ENCODE measurements at places on chromosomes 6 and 20.

DNA sequence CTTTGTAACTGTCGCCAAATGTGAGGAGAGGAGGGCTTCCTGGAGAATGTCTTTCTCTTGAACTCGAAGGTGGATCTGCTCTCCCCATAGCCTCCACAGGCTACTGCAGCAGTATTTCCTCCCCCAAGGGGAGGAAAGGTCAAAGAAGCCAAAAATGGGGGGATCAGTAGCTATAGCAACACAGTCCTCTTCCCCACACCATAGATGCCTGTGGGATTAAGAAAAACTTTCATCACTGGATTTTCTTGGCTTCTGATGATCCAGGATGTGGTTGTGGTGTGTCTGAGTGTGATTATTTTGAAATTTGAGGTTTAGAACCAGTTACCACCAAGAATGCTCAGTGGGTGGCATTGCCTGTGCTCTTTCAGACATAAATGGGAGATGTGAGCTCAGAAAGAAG, 140.1 kb upstream of the SPACA1 start:
- no peak for DNase-seq

DNA sequence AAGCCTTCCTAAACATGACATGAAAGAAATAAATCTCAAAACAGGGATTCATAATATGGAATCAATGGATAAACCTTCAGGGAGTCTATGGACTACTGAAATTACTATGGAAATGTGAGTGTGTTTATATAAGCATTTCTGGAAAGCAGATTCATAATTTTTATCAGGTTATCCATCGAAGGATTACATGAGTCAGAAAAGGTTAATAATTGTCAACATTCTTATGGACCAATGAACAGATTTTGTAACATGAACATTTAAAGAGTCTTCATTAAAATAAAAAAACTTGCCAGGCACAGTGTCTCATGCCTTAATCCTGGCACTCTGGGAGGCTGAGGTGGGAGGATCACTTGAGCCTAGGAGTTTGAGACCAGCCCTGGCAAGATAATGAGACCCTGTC, 84.8 kb downstream of the AHI1 start:
- no peak for DNase-seq

GRCh38 chr6:24504649-24505586, 10.1 kb downstream of the ALDH5A1 start:
- DNase-seq, result no peak

- no peak for DNase-seq
These were observed 211.8 kb upstream of the CITED2 start for GRCh38 chr6:139586273-139586672.

DNA sequence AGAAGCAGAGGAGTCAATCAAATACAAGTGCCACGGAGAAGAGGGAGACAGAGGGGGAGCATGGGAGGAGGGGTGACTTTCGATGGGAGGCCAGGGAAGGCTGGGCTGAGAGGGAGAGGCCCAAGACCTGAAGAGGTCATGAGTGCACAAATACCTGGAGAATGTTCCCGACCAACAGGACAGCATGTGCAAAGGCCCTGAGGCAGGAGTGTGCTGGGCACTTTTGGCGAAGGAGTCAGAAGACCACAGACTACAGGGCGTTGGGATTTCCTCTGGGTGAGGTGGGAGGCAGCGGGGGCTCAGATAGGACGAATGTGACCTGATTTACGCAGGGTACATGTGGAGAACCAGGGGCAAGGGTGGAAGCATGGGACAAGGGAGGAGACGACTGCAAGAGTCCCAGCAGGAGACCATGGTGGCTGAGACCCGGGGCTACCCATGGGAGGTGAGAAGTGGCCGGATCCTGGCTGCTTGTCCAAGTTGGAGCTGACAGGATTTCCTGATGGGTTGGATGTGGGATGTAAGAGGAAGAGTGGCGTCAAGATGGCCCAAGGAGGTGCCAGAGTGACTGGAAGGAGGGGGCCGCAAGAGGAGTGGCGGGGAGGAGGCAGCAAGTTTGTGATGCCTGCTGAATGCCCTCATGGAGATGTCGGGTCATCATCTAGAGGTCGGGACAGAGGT, 23.4 kb downstream of the PREX1 start:
- no peak for DNase-seq

DNA sequence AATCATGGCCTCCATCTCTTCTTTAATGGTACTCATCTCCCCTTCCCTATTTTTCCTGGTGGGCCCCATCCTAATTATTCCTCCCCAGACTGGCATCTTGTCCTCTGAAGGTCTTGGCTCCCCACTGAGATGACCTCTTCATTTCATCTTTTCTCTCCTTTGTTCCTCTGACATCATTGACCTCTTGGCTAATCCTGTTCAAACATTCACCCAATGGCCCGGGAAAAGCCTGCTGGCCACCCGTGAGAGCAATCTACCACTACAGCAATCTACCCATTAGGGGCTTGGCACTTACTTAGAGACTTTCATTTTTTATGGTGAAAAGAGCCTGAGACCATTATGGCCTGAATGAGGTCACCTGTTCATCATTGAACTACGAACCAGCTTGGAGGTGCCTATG, 130.8 kb downstream of the DNAH8 start:
- DNase-seq, result no peak

GRCh38 chr20:41669708-41670263, 51.6 kb upstream of the CHD6 start:
- no peak for DNase-seq

GRCh38 chr6:84766118-84766798, 1.9 kb upstream of the TBX18 start:
- DNase-seq, result no peak

DNA sequence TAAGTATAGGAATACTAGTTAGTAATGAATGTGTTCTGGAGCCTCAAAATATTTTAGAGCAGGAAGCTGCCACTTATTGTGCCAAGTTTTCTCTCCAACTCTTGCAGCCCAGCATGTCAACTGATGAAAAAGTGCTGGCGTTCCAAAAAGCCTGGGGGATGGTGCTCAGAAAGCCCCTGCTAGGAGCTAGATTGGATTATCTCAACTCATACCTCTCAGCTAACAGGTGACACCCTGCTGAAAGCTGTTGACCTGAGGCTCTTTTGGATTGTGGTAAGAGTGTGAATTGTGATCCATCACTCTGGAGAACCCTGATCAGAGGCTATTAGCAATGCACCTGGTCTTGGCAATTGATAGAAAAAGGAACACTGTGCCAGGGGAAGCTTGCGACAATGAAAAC, 580.4 kb downstream of the EYS start:
- DNase-seq, result no peak

- DNase-seq, result no peak
These were observed 47.7 kb downstream of the ATXN1 start for GRCh38 chr6:16713597-16713996.

GRCh38 chr20:52031563-52032303, 159.8 kb downstream of the ZFP64 start:
- DNase-seq, result no peak

GRCh38 chr6:87667032-87667431, 35.0 kb downstream of the AKIRIN2 start:
- DNase-seq, result no peak

DNA sequence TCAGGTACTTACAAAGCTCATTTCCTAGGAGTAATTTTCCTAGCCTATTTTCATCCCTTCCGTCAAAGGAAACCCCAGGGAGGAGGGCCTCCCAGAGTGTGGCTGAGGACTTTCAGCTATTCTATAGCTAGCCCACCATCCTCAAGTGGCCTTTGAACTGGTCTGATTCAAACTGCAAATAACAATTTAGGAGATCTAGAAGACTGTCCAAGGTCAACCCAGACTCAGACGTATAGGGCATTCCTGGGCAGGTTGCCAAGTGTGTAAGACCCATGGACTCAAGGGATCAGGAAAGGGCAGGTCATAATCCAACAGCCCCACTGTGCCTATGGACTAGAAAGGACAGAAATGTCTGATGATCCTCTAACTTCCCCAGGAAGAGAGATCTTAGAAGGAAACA, 2.1 kb upstream of the RRAGD start:
- DNase-seq, result no peak

DNA sequence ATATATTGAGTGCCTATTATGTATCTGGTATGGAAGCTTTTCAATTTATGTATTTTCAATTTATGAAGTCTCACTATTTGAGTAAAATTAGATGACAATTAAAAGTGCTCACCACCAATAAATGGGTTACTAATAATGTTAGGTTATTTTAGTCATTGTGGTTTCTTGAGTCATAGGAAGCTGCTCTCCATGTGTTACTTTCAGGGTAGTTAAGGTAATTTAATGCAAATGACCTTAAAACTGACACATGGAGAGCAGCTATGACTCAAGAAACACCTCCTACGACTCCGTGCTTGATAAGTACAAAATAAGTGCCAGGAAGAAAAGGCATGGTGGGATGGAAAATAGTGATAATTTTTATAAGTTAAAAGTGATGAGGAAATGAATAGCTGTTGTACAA, 16.5 kb upstream of the TINAG start:
- DNase-seq, result no peak

- no peak for DNase-seq
These were observed 134.5 kb upstream of the HMGN3 start for GRCh38 chr6:79369026-79369425.

DNA sequence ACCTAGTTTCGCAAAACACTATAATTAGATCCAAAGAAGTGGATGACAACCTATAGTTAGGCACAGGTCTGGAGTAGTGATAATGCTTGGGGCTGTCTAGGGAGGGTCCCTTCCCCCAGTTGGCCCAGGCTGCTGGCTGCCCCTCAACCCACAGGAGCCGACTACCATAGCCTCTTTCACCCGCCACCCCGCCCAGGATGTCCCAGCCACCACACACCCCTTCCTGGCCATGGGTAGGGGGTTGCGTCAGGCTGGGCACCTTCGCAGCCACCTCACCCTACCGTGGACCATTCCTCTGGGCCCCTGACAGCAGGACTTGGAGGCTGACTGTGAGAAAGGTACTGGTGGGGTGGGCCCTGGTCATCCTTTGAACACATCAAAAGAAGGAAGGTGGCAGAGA, 8.5 kb downstream of the TFEB start:
- DNase-seq, result no peak

DNA sequence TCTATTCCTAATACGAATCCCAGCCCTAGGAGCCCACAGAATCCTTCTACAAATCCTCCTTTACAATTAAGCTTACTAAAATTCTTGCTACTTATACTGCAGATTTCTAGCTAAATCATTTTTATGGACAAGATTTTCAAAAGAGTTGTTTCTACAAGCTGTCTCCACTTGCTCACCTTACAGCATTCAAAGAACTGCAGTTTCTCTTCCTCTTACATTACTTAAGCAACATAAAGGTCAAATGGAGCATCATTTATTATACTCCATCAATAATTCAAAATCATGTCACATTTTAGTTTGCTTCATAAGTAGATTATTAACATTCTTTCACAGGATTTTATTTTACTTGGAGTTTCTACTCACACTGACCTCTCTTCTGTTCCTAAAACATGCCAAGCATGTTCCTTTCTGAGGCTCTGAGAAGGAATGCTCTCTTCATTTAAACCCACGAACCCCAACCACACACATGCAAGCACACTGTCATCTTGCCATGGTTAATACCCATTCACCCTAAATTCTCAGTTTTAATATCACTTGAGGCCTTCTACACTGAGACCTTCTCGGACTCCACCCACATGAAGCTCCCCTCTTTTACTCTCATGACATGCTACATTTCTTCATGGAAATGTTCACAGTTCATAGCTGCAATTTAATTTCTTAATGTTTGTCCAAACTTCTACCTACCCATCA, 388.2 kb downstream of the TBC1D32 start:
- no peak for DNase-seq

DNA sequence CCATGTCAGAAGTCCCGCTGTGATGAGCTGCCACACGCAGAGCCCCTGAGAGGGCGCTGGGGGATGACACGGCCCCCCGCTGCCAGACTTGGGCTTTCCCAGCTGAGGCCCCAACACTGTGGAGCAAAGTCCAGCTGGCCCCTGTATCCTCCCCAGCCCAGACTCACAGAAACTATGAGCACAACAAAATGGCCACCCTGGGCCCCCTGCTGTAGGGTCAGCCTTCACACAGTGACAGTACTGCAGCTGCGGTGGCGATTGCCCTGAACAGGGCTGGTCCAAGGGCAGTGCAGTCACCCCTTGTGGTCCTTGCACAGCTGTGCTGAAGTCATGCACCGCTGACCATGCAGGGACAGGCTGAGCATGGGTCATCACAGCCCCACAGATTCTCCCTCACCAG, 78.2 kb upstream of the CST7 start:
- DNase-seq, result no peak

DNA sequence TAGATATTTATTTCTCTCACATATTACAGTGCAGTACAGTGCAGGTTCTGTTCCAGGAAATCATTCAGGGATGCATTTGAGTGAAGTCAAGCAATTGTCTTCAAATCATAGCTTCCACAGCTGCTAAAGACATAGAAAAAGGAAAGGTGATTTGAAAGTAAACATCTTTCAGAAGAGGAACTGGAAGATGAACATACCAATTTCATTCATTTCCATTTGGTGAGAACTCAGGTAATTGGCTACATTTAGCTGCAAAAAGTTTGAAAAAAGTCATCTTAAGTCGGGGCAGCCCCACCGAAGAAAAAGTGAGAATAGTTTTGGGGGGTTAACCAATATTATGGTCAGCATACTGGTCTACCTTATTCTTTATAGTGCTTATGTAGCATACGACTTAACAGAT, 61.4 kb upstream of the IL20RA start:
- no peak for DNase-seq

DNA sequence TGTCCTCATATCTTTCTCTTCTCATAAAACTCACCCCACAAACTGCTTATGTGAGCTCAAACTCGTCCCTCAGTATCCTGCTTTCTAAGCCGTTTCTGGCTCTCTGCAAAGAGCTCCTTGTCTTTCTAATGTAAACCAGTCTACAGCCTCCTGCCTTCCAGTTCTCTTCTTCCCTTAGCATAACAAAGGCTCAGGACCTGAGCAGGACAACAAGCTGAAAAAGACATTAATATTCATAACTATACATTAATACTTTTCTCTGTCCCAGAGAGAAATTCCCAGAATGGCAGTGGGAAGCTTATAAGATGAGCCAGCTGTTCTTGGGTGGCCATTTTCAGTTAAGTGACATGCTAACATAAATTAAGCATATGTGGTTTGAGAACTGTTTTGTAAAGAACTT, 207.0 kb upstream of the TCF21 start:
- DNase-seq, result no peak

- no peak for DNase-seq
These were observed 31.2 kb upstream of the PDE7B start for GRCh38 chr6:135820340-135820739.

DNA sequence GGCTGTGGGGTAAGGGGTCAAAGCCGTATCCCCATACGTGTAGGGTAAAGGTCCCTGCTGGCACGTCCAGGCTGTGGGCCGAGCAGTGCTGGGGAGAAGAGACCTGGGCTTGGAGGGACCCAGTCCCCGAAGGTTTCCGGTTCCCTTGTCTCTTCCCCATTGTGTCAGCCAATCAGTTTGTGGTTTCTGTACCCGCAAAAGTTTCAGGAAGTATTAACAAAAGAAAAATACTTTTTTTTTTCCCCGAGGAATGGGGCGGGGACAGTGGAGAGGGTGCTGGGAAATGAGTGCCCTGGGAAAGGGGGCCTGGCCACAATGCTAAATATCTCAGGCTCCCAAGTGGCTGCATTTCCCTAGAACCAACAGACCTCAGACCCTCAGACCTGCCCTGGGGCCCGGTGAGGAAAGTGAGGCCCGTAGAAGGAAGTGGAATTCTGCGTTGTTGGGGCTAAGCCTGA, 15.2 kb upstream of the AMD1 start:
- DNase-seq, result no peak

GRCh38 chr6:48839206-48839605, 623.8 kb downstream of the MMUT start:
- DNase-seq, result no peak
